Head of caudate nucleus (tissue), 42 donors: ENCODE measurements at places on chromosomes 6 and 20.

DNA sequence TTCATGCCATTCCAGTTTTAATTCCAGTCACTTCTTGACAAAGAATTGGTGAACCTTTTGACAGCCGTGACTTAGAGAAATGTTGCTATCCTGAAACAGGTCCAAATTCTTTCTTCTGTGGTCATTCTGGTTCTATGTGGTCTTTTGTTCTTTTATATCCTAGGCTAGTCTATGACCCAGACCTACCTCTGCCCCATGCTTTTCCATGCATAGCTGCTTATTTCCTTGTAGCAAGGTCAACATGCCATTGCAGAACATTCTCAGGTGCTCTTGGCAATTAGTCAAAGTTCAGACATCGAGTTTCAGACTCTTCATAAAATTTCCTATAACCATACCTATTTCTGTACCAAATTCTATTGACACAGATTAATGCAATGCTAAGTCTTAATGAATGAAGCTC lies 202.6 kb downstream of the PLCB1 start:
- DNase-seq = no peak

DNA sequence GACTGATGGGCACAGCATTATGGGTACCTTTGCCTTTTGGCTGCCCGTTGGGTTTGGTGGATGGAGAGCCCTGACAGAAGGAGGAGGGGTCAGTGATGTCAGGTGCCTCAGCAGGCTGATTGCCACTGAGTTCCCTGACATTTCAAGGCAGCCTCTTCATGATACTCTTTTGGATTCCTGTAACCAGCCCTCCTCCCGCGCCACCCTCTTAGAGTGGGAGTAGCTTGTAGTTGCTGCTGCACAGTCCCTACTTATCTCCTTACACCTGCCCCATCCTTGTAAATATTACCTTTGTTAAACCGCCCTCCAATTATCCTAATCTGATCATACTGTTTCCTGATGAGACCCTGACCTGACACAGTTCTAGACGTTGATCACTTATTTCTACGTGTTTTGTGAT lies 140.0 kb downstream of the CFAP61 start:
- DNase-seq = no peak

GRCh38 chr6:158357570-158358216 lies 45.4 kb downstream of the TULP4 start:
- no peak for DNase-seq

GRCh38 chr20:2871111-2871465 lies 2.2 kb upstream of the PTPRA start:
- DNase-seq = no peak

GRCh38 chr20:38152175-38152620 lies 12.9 kb downstream of the TGM2 start:
- no peak for DNase-seq

DNA sequence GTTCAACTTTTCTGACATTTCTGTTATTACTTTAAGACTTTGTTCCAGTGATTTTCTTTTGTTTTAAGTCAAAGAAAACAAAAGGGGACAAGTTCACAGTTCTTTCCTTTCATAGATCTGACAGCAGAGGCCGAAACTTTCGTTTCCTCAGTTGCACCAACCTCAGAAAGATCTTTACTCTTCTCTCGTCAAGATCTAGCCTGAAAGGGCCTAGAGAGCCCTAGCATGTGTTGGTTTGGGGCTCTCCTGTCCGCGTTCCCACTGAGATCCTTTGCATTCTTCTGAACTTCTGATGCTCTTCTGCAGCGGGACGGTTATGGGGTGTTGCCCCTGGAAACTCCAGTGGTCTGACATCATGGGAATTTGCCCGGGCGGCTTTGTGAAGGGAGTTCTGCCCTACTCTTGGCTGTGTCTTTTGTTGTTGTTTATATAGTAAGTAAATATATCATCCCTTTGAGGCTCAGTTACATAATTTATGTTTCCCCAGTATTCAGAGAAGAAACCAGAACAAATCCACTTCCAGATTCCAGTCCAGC lies 129.1 kb downstream of the SASH1 start:
- DNase-seq = no peak

DNA sequence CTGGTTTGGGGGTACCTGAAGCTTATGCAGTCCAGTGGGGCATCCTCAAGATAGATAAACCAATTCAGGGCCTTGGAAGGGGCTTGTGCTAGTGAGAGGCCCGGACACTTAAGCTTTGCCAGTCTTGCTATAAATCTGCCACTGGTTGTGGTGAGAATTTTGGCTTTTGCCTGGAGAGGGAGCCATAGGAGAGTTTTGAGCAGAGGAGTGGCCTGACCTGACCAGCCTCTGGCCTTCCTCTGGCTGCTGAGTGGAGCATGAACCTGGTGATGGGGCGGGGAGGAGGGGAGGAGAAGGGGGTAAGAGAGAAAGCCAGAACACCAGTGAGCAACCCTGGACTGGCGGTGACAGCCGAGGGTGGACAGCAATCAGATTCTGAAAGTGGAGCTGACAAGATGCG lies 7.1 kb downstream of the TMEM74B start:
- no peak for DNase-seq

DNA sequence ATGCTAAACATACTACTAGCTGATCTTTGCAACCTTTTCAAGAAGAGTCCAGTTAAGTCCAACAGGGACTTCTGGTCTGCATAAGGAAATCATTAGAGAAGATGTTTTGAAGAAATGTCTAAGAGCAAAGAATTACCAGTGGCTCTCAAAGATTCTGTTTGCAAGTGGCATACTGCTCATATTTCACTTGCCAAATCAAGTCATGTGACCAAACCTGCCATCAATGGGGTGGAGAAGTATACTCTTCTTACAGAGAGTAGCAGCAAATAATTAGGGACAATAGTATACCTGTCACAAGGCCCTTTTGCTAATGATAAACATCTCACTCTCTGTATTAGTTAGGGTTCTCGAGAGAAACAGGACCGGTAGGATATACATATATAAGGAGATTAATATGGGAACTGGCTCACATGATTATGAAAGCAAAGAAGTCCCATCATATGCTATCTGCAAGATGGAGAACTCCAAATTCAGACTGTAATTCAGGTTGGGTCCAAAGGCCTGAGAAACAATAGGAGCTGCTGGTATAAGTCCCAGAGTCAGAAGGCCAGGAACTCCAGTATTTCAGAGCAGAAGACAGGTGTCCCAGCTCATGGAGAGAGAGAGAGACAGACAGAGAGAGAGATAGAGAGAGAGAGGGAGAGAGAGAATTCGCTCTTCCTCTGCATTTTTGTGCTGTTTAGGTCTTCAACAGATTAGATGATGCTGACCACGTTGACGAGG lies 111.5 kb downstream of the LCA5 start:
- no peak for DNase-seq

DNA sequence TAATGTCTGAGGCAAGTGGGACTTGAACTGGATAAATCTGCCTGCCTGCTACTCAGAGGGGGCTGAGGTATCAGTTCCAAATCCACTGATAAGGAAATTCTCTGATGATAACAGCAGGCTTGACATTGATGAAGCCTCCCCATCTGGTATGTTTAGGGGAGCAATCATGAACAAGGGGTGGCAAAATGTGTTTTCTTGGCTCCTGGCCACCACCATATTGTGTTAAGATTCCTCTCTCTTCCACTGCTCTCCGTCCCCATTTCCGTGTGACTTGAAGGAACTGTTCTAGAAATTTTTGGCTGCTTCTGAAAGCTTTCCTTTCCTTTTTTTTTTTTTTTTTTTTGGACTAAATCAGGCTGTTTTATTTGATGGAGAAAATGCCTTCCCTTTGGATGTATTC lies 335.3 kb upstream of the NRSN1 start:
- DNase-seq = no peak

- DNase-seq = no peak
Measured at GRCh38 chr20:43318755-43319297, 129.1 kb upstream of the PTPRT start.
